ENCODE measurements at places on chromosomes 7 and 10. TPM values are rescaled to one million over a fixed set of nuclear protein-coding genes. Genes with fewer than 3 reads are reported as not detected.

Gene OPN1SW
- not detected for total RNA-seq

Gene PKD2L1
- total RNA-seq: not detected

- H3K36me3 ChIP-seq: no peaks in the 10 kb centered on the region
- H3K27me3 ChIP-seq: no peaks in the 10 kb centered on the region
- H3K4me1 ChIP-seq: no peaks in the 10 kb centered on the region
- DNase-seq: peak; percentile 43
- H3K4me3 ChIP-seq: no peak overlapping the region
Measured at GRCh38 chr7:91636129-91636724, 244.3 kb downstream of the MTERF1 start.

DNA sequence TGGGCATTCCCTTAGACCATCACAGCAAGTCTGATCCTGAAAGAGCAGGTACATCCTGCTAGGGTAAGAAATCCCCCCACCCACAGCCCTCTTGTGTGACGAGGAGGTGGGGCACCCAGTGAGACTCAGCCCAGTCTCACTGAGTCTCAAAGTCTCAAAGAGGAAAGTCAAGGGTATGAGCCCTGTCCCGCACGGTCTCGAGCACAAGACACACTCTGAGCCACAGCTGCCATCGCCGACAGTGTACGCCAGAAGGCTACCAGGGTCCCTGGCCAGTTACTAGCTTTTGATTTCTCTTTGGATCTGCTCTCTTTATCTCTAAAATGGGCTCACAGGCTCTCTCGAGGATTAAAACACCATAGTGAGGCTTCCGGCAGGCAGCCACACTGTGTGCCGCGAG lies 190.2 kb downstream of the TNS3 start:
- no peaks in the 10 kb centered on the region for H3K27me3 ChIP-seq
- peaks cover 9% of the 10 kb centered on the region for H3K4me1 ChIP-seq
- no peak overlapping the region for H3K27ac ChIP-seq
- H3K4me3 ChIP-seq: no peak overlapping the region
- H3K36me3 ChIP-seq: peaks cover 11% of the 10 kb centered on the region

DNA sequence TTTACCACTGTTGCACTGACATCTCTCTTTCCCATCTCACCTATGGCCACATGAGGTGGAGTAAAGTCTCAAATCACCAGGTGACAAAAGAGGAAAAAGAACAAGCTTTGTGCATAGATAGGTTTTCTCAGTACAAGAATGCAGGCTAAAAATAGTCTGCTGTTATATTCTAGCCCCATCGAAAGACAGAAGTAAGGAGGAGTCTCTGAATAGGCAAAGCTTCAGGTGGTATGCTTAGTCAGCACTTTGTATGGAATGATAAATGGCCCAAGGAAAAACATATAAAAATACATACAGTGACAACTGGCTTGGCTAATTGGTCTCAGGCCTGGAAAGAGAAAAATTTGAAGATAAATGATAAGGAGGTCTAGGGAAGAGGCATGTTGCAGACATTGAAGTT lies 39.6 kb upstream of the KCND2 start:
- no peak overlapping the region for H3K4me3 ChIP-seq
- no peaks in the 10 kb centered on the region for H3K4me1 ChIP-seq
- H3K27ac ChIP-seq: no peak overlapping the region
- H3K27me3 ChIP-seq: no peaks in the 10 kb centered on the region
- no peaks in the 10 kb centered on the region for H3K36me3 ChIP-seq

DNA sequence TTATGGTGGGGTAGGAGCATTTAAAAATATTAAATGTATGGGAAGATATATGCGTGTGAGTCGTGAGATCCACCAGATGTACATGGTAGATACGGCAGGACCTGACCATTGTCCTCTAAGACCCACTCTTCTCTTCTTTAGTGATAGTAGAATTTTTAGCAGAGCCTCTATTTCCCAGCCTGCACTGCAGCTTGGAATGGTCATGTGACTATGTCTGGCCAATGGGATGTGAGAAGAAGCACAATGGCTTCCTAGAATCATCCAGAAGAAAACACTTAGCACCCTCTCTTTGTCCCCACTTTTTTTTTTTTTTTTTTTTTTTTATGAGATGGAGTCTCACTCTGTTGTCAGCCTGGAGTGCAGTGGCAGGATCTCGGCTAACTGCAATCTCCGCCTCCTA lies 86.6 kb upstream of the CYTH3 start:
- no peak for DNase-seq
- no peak overlapping the region for H3K4me3 ChIP-seq
- H3K27ac ChIP-seq: no peak overlapping the region
- no peaks in the 10 kb centered on the region for H3K4me1 ChIP-seq
- no peaks in the 10 kb centered on the region for H3K27me3 ChIP-seq

Gene ETV1
- total RNA-seq: 6.7 TPM

Gene ATXN7L1
- total RNA-seq: 3.2 TPM

Gene TLX1
- total RNA-seq: not detected

Gene TCAF2
- total RNA-seq: 1.2 TPM

DNA sequence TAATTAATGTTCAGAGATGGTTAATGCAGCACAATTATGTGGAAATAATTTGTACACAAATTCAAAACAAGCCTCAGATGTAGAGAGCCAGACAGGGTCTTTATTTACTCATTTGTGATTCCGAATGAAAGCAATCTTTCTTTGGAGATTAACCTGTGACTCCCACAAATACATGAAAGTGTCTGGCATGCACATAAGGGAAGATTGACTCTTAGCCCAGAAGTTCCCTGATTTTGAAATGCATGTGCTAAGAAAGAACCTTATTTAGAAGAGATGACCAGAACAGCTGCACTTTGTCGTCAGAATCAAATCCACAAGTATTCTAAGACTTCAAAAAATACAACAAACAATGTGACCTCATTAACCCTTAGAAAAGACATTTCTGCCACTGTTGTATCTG lies 45.1 kb downstream of the RNLS start:
- no peaks in the 10 kb centered on the region for H3K36me3 ChIP-seq
- no peak overlapping the region for H3K4me3 ChIP-seq
- DNase-seq: no peak
- no peaks in the 10 kb centered on the region for H3K27me3 ChIP-seq

GRCh38 chr10:71650397-71650796 lies 69.2 kb downstream of the C10orf105 start:
- H3K4me1 ChIP-seq: no peaks in the 10 kb centered on the region
- no peak overlapping the region for H3K4me3 ChIP-seq
- no peak overlapping the region for H3K27ac ChIP-seq
- H3K27me3 ChIP-seq: no peaks in the 10 kb centered on the region
- no peaks in the 10 kb centered on the region for H3K36me3 ChIP-seq
- no peak for DNase-seq

Gene NEUROD6
- total RNA-seq: not detected

- no peaks in the 10 kb centered on the region for H3K4me1 ChIP-seq
- no peak overlapping the region for H3K27ac ChIP-seq
- DNase-seq: no peak
Measured at GRCh38 chr7:27128034-27128433, 2.5 kb downstream of the HOXA4 start.

Gene TAS2R4
- total RNA-seq: 0.75 TPM

Gene ZP3
- 4.1 TPM for total RNA-seq

GRCh38 chr7:157528785-157529341 lies 192.1 kb downstream of the DNAJB6 start:
- H3K4me1 ChIP-seq: no peaks in the 10 kb centered on the region
- no peak overlapping the region for H3K27ac ChIP-seq
- no peaks in the 10 kb centered on the region for H3K27me3 ChIP-seq
- no peaks in the 10 kb centered on the region for H3K36me3 ChIP-seq
- no peak overlapping the region for H3K4me3 ChIP-seq
- no peak for DNase-seq

DNA sequence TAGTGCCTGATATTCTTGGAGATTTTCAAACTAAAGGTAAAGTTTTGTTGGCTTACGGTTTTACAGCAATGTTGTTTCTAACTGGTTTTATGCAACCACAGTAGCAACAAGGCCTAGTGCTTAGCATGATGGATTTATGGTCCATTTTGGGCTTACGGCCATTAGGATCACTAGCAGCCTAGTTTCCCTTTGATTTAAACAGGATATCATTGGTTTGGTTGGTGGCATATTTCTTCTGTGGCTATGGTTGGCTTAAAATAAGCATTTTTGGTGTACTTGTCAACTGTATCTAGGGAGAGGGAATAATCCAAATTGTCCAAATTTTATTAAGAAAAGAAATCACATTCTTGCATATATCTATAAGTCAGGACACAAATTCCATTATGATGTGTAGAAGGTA lies 194.0 kb downstream of the HDAC9 start:
- DNase-seq: no peak
- H3K4me3 ChIP-seq: no peak overlapping the region
- no peaks in the 10 kb centered on the region for H3K4me1 ChIP-seq
- no peaks in the 10 kb centered on the region for H3K36me3 ChIP-seq
- H3K27me3 ChIP-seq: no peaks in the 10 kb centered on the region
